ENCODE measurements at places on chromosomes 7 and 10.

DNA sequence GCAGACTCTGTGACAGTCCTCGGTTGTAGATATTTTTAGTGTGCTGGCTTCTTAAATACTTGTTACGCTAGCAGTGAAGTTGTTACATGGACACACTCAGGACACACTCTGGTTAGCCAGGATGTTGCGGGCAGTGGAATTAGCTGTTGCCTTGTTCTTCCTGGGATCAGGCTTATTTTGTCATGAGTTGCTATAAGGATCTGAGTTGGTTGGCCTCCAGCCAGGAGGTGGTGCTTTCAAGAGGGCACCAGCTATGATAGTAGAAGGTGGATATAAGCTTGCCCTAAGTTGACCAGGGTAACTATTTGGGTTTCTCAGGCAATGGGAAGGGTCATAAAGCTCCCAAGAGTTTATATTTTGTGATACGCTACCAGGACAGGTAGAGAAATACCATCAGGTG lies 150.1 kb upstream of the C1GALT1 start:
- no peak for DNase-seq

DNA sequence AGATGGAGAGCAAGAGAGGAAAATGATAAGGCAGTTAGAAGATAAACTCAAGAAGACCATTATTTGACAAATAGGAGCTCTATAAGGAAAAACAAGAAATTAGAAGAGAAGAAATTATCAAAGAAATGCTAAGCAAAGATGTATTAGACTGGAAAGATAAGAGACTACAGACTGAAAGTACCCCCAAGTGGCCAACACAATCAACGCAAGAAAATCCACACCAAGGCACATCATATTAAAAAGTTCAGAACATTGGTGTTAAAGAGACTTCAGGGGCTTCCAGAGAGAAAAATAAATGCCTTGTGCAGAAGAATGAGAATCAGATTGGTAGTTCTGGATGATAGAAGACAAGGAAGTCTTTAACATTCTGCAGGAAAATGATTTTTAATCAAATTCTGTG lies 46.0 kb downstream of the SH2D4B start:
- DNase-seq: no peak

DNA sequence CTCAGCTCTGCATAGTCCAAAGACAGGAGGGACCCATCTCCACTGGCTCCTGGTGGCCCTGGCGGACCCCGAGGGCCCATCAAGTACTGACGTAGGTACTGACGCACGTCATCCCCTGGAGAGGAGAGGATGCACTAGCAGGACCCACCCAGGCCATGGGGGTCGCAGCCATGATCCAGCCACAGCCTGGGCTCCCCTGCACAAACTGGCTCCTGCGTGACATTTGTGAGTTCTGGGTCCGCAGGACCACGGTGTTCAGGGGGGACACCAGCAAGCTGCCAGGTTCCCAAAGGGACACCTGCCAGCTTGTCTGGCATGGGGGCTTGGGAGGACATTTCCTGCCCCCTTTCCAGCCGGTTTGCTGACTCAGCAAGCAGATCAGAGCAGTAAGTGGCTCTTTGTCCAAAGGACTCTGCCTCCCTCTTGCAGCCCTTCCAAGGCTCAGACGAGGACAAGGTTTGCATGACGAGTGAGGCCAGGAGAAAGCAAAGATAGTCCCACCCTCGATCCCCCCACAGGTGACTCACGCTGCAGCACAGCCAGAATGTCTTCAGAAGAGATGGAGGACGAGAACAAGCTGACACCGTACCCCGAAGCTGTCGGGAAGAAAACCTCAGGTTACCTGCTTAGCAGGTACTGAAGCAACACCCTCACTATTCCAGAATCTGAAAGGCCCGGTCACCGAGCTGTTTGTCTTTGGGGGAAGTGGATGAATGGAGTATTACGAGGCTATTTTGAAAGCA lies 49.0 kb downstream of the COL17A1 start:
- DNase-seq: no peak

- no peak for DNase-seq
Measured at GRCh38 chr10:80786322-80786721, 248.6 kb downstream of the SH2D4B start.

Data from breast epithelium (tissue), 4 donors.